Fibroblast of skin of back (primary cell): ENCODE measurements at places on chromosomes 4 and X.

GRCh38 chr4:78137532-78137931, 80.4 kb downstream of the FRAS1 start:
- DNase-seq, result no peak

DNA sequence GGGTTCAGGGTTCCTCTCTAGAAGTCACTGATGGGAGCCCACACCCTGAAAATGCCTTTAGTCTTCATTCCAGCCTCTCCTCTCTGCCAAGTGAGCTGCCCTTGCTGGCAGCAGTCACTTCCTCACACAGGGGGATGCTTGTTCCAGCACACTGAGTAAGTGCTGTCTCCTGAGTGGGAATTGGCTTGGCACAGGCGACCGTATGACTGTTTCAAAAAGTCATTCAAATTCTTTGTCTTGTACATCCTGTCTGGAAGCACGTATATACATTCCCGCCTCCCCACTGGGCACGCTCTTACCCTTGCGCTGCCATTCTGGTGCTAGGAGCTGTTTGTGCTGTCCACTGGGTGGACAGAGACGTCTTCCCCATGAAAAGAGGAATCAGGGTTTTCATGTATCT, 40.2 kb upstream of the CD99 start:
- peak; percentile 34 for DNase-seq

DNA sequence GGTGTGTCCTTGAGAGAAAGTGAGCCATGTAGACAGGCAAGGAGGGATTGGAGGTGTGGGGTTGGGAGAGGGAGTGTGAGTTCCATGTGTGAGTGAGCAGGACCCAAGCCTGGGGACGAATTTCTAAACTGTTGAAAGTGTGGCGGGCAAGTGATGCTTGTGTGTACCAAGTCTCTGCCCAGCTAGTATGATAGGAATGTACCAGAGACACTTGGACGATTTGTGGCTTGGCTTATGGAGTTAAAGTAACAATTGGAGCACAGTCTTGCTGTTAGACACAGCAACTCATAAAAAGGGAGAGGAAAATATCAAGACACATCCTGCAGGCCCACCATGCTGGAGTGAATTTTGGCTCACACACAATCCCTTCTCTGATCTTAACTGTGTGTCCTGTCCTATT, 8.5 kb downstream of the PTTG2 start:
- peak; percentile 30 for DNase-seq

DNA sequence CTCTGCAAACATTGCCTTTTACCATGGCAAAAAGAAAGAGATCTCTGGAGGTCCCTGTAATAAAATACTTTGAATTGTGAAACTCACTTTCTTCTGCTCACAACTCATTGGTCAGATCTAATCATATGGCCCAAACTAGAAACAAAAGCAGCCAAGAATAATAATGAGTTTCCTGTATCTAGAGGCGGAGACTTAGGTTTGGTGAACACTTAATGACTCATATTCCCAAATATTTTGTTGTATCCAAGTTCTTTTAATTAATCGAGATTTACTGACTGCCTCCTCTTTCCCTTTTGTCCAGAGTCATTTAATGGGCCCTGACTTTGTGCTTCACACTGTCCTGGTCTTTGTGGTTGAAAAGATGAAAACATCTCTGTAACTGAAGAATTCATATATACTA, 190.6 kb downstream of the CCSER1 start:
- peak; percentile 91 for DNase-seq

DNA sequence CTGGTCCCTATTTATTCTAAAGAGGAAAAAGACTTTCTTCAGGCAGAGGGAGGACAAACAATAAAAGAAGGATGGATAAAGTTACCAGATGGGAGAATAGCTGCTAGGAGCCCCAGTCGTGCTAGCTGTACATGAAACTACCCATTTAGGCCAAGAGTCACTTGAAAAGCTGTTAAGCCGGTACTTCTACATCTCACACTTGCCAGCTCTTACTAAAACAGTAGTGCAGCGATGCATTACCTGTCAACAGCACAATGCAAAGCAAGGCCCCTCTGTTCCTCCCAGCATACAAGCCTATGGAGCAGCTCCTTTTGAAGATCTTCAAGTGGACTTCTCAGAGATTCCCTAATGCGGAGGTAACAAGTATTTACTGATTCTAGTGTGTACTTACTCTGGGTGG, 1138.8 kb downstream of the ARAP2 start:
- no peak for DNase-seq

DNA sequence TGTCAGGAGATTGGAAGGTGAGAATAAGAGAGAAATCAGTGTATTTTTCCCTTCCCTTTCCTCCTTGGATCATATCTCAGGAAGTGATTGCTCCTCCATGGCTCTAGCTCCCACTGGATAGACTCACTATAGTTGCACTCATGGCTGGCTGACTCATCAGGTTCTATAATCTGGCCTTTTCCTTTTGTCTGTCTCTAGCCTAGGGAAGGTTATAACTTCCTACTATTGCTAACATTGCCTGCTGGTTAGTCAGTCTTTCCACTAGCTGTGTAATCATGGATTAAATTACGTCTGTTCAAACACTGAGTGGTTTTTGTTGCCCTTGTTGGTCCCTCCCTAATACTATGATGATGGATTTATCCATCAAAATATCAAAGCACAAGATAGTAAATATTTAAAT, 195.5 kb upstream of the VEGFC start:
- peak; percentile 97 for DNase-seq

DNA sequence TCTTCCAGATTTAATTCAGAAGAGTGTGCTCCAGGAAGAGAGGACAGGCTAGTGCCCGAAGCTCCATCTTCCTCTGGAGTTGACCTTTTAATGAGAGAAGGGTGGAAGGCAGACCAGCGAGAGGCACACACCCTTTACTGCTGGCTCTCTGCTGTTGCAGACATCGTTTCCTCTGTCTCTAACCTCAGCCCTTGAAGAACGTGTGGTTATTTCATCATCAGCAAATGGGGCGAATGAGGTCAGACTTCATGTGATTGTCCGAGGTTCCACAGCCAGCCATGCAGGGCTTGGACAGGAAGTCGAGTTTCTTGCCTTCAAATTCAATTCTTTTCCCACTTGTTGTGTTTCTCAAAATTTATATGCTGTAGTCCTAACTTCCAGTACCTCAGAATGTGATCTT, 155.2 kb upstream of the MSX1 start:
- DNase-seq, result no peak

DNA sequence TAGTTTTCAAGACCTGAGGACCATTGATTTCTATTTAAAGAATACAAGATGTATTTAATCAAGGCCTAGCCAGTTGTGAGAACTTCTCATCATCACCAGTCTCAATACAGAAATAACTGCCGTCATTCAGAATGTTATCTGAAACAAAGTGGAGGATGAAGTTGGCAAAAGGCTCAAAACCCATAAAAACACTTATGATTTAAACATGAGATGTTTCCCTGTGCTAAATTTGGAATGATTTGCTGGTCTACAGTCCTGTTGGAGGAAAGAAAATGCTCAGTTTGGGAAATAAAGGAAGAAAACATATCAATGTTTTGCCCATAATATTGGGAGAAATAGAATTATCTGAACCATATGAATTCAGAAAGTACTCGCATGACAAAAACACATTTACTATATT, 192.2 kb downstream of the ADGRA3 start:
- DNase-seq, result no peak

DNA sequence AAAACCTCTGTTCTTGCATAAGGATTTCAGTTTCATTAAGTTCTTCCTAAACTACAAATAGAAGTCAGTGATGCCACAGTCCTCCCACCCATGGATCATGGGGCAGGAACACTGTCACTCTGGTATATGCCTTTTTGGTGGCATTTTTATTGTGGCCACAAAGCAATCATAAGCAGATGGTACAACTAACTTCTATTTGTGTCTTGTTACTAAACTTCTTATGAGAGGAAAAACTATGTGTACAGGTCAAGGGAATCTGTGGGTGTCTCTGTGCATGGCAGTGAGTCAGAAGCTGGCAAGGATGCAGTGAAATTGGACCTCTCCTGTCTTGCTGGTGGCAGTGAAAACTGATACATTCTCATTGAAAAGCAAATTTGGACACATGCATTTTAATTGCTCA, 245.0 kb upstream of the GPC4 start:
- DNase-seq, result peak; percentile 59

GRCh38 chrX:39551762-39552161, 546.0 kb downstream of the BCOR start:
- DNase-seq, result peak; percentile 7

- no peak for DNase-seq
Measured at GRCh38 chrX:134804779-134805178, 146.5 kb upstream of the PLAC1 start.

DNA sequence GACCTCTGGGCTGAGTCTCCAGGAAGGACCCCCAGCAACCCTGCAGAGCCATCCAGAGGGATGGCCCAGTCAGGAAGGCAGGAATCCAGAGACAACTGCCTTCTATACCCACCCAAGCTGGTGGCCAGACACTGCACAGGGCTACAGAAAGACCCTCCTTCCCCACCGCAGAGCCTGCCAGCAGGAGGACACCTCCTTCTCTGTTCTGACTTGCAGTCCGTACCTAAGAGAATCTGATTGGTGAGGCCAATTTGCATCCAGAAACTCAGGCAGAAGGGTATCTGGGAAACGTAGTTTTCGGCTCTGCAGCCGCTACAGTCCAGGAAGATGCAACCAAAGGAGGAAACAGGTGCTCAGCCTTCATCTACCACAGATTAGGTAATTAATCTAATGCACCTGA, 155.4 kb upstream of the FRG1 start:
- DNase-seq, result no peak

DNA sequence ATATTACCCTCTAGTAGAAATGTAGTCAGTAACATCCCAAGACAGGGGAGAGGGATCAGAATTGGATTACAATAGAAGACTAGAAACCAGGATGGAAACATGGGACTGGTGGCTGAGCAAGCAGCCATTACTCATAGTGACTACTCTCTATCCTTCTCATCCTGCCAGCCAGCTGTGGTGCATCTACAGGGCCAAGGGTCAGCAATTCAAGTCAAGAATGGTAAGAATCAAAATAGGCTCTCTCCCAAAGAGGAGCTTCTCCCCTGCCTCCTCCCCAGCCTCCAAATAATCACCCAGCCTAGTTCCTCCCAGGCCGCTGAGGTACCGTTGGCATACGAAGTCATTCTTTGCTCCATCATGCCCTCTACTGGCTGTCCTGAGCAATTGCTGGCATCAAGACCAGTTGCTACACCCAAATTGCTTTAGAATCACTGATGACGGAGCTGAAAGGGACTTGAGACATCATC, 19.4 kb downstream of the AWAT2 start:
- peak; percentile 62 for DNase-seq

- no peak for DNase-seq
Measured at GRCh38 chr4:171118091-171118490, 695.1 kb upstream of the GALNTL6 start.

DNA sequence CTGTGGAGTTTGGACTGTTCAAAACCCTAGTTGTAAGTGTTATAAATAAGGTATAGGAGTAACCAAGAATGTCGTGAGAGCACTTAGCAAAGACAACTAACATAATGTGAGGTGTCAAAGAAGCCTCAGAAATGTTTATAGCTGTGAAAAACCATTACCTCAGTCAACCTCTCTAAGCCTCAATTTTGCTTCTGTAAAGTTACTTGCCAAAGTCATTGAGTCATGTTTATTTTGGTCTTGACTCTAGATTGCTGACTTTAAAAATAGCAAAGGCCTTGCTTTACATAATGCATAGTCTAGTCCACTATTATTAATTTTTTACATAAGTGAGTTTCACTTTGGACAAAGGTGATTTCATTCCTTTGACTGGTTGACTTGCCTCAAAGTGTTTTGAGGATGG, 257.6 kb upstream of the CXXC4 start:
- no peak for DNase-seq

GRCh38 chr4:99960648-99961047, 10.6 kb upstream of the H2AZ1 start:
- DNase-seq, result no peak

DNA sequence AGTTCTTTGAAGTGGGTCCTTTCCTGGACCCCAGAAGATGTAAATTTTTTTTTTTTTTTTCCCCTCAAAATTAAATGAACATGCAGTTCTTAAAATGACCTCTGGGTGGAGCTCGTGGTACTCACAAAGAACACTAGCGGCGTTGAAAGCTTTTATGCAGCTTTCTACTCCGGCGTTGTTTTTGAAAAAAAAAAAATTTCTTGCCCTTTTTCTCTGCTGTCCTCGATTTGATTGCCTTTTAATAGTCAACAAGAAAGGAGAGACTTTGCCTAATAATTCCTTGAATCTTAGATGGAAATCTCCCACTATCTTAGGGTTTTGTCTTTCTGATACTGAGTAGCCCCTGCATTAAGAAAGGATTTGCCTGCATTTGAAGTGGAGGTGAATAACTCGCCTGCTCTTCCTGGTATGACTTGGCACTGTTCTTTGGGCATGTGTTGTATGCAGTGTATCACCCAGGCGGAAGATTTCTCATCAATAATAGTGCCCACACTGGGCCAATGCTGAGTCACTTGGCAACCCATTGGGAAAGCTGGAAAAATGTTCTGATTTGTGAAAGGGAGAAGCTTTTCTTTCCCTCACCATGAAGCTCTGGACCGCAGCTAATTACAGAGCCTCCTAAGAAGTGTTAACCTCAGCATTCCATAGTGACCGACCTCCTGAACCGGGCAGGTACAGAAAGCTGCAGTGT, 104.0 kb downstream of the PHEX start:
- peak; percentile 48 for DNase-seq

GRCh38 chr4:122379239-122379638, 428 bp downstream of the ADAD1 start:
- DNase-seq, result no peak

GRCh38 chr4:7170012-7170411, 22.3 kb upstream of the SORCS2 start:
- DNase-seq, result no peak

- DNase-seq, result peak; percentile 43
Measured at GRCh38 chr4:121192480-121192879, 28.4 kb upstream of the TNIP3 start.

DNA sequence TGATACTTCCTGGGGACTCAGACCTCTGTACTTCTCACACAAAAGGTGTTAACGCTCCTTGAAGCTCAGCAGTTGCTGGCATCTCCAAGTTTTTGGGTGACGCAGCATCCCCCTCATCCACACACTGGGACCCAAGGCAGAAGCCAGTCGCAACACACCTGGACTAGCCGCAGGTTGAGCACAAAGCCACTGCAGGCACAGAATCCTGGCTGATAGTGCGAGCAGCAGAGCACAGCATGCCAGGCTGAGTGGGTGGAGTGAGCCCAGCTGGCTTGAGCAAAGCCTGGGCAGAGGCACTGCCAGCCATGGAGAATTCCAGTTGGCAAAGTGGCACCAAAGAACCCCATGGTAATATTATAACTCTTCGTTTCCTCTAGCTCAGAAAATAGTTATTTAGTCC, 873.2 kb upstream of the NDST4 start:
- DNase-seq, result no peak

DNA sequence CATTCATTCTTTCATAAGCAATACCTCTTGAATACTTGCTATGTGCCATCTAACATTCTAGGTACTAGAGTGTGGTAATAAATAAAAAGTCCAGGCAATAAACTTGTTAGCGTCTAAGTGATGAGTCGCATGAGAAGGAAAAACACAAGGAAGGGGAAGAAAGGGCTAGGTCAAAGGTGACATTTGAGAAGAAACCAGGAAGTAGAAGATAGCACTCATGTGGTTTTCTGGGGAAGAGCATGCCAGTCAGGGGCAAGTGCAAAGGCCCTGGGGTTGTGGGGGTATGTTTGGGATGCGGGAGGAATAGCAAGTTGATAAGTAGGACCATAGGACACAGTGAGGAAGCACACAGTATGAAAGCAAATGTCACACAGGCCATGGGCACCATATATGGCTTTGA, 157.0 kb downstream of the TSPAN5 start:
- no peak for DNase-seq
